ENCODE measurements at places on chromosomes 6 and 20. TPM values are rescaled to one million over a fixed set of nuclear protein-coding genes. Genes with fewer than 3 reads are reported as not detected.

DNA sequence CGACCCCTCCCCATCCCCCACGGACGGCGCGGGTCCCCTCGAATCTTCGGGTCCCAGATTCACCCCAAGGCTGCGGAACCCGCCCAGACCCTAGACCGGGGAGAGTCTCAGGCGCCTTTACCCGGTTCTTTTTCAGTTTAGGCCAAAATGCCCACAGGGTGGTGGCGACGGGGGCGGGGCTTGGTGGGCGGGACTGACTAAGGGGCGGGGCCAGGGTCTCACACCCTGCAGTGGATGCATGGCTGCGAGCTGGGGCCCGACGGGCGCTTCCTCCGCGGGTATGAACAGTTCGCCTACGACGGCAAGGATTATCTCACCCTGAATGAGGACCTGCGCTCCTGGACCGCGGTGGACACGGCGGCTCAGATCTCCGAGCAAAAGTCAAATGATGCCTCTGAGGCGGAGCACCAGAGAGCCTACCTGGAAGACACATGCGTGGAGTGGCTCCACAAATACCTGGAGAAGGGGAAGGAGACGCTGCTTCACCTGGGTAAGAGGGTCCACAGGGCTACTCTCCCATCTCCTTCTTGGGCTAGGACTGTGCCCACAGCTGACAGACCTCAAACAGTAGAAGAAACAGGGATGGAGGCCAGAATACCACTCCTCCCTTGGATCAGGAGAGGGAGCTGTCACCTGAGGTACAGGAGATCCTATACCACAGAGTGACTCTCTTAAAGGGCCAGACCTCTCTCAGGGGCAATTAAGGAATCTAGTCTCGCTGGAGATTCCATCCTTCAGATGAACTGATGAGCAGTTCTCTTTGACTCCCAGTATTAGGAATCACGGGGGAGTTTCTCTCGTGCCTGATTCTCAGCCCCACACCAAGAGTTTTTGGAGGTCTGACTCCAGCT is 942 bp downstream of the HLA-E start:
- DNase-seq, result peak; percentile 54

The SPEF1 gene
- 0.54 TPM for total RNA-seq

The JPH2 gene
- total RNA-seq, result not detected

- no peak for DNase-seq
Measured at GRCh38 chr20:35200267-35200666, 26.2 kb upstream of the MMP24 start.

GRCh38 chr6:43718387-43719105 is 31.0 kb upstream of the MRPS18A start:
- DNase-seq, result no peak

DNA sequence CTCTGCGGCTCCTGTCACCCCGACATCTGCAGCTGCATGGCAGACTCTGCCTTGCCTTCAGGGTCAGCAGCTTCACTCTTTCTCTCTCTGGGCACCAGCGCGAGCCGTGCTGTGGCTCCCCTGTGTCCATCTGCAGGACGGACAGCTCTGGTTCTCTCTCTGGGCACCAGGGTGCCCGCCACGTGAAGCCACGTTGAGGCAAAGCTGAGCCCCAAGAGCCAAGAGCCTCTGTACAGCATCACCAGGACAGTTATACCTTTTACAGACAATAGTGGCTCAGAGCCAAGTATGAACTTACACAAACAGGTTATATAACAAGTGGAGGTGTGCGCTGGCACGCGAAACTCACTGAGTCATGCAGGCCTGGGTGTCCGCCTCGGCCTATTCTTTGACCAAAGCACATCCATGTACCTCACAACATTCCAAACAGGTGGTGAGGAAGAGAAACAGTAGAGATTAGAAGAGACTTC is 50.8 kb downstream of the FAM50B start:
- peak; percentile 55 for DNase-seq

The CRISP2 gene
- total RNA-seq, result not detected

The PTK6 gene
- total RNA-seq, result 4.4 TPM

The POU5F1 gene
- total RNA-seq, result 26.0 TPM

- DNase-seq, result no peak
Measured at GRCh38 chr6:157272866-157273755, 50.2 kb downstream of the TMEM242 start.

The OR2H2 gene
- not detected for total RNA-seq

The FAM217A gene
- not detected for total RNA-seq

GRCh38 chr6:125747589-125748405 is 1.6 kb upstream of the HEY2 start:
- DNase-seq, result peak; percentile 59

Measured in Caki2 (cell line).